ENCODE measurements at places on chromosomes 11 and 22.

GRCh38 chr22:38083931-38084631 is at the start of gene SLC16A8:
Gene SLC16A8, minus strand, starts transcription at chr22:38084184. Its CDS starts 1,311 bp downstream, at chr22:38082873.
- no peak for DNase-seq

DNA sequence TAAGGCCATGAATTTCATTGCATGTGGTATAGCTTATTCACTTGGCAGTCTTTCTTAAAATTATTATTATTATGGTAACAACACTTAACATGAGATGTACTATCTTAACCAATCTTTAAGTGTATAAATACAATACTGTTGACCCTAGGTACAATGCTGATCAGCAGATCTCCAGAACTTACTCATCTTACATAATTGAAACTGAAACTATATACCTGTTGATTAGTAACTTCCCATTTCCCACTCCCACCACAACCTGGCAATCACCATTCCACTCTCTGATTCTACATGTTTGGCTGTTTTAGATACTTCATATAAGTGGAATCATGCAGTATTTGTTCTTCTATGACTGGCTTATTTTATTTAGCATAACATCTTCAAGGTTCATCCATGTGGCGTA is 150.2 kb upstream of the POU2AF2 start:
- no peak for DNase-seq

DNA sequence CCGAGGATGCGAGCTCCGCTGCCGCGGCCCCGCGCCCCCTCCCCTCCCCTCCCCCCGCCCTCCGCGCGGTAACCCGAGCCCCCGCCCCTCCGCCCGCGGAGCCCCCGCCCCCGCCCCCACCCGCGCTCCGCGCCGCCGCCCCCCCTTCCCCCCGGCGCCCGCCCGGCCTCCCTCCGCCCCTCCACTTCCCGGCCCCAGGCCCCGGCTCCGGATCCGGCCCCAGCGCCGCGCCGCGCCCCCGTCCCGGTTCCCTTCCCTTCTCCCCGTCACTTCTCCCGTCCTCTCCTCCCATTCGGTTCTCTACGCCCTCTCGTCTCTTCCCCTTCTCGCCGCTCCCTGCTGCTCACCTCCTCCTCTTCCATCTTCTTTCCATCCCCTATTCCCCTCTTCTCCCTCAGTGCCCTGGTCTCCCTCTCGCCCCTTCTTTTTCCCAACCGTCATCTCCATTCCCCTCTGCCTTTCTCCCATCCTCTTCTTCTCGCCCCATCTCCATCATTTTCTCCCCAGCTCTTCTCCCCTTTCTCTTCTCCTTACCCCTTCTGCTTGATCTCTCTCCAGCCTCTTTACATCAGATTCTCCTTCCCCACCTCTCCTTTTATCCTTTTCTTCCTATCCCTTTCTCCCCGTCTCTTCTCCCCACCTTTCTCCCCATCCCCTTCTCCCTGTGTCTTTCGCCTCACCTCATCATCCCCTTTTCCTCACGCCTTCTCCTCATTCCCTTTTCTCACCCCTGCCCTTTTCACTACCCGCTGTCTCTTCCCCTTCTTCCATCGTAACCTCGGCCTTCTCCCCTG is at the start of gene DCHS1:
TSS of gene DCHS1 (minus strand) at position 20 of the 794 bp plus-strand sequence. CDS start 14,196 bp downstream, outside the sequence.
- no peak for DNase-seq

- peak; percentile 31 for DNase-seq
Observed at GRCh38 chr11:70544774-70545609, 146.7 kb downstream of the CTTN start.

GRCh38 chr11:3198815-3199214 is 19.8 kb downstream of the MRGPRG start:
- DNase-seq, result no peak

GRCh38 chr11:78605296-78605695 is 30.6 kb upstream of the NARS2 start:
- DNase-seq, result no peak

- no peak for DNase-seq
Observed at GRCh38 chr22:48208894-48209293, 1446.4 kb downstream of the TBC1D22A start.

DNA sequence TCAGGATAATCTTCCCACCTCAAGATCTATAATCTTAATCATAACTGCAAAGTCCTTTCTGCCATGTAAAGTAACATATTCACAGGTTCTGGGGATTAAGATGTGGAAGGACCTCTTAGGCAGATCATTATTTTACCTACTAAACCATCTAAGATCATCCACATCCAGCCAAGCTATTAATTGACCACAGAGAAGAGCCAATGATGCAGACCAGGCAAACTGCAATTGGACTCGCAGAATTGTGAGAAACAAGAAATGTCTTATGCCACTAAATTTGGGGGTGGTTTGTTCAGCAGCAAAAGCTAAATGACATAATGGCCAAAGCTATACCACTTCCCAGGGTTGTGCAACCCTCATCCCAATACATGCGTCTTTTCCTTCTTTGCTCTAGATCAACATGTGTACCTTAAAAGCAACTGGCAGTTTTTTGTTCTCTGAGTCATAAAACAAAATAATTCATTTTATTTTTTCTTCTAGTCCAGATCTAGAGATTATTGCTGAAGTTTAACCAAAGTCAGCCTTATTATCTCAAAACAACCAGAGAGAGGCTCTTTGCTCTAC is 88.7 kb upstream of the CHRM4 start:
- DNase-seq, result no peak

DNA sequence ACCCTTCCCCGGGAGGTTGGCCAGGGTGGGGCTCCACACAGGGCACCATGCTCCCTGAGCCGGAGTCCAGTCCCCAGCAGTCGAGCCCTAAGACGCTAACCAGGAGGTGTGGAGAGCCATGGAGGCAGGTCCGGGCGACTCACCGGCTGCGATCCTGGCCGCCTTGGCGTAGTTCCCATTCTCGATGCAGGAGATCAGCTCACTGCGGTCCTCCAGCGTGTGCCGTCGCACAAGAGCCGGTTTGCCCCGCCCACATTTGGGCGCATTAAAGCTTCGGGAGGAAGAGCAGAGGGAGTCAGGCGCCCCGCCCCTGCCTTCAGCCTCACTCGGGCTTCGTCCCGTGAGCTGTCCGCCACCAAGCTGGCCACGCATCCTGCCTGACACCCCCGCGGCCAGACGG is 50.8 kb downstream of the BRD1 start:
- no peak for DNase-seq

DNA sequence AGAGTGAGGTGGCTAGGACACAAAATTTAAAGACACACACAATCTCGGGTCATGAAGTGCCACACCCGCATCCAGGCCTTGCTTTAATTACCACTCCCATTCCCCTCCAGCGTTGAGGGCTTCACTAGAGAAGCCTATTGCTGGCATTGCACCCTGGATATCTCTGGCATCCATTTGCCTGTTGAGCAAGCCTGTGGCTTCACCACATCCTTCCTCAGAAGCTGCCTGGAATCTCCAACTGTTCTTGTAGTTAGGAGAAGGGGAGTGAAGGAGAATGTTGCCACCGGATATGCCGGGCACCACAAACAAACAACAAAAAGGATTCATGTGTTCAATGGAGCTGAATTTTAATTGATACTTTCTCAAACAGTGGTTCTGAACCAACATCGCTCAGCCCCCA is 34.4 kb upstream of the RCN1 start:
- DNase-seq, result peak; percentile 50

GRCh38 chr11:78645226-78646202 is 70.8 kb upstream of the NARS2 start:
- peak; percentile 70 for DNase-seq

GRCh38 chr11:113184498-113184897 is 129.9 kb upstream of the TTC12 start:
- DNase-seq, result peak; percentile 86

DNA sequence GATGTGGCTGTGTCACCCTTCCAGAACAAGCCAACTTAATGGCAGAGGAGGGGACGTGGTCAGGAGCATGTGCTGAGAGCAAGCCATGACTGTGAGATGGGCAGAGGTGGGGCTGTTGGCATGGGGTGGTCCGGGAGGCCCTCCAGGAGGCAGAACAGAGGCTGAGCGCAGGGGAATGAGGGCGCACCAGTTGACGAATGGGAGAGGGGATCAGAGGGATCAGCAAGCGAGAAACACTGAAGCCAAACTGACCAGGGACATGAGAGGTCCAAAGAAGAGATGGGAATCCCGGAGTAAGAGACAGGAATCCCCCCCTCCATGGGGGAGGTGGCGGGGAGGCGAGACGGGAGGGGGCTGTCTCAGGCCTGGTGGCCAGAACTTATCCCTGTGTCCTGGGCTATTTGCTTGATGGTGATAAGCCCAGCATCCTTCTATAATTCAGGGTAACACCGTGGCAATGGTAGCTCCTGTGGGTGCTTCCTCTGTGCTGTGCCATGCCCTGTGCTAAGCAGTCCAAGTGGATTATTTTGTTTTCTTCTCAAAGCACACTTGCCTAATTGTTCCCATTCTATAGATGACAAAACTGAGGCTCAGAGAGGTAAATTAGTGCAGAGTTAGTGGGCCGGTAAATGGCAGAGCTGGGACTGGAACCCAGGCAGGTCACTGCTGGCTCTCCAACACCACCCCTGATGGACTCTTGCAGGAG is 83.4 kb upstream of the SHISAL1 start:
- DNase-seq, result no peak

GRCh38 chr11:112175599-112175952 is 264 bp downstream of the BCO2 start:
- DNase-seq, result no peak

DNA sequence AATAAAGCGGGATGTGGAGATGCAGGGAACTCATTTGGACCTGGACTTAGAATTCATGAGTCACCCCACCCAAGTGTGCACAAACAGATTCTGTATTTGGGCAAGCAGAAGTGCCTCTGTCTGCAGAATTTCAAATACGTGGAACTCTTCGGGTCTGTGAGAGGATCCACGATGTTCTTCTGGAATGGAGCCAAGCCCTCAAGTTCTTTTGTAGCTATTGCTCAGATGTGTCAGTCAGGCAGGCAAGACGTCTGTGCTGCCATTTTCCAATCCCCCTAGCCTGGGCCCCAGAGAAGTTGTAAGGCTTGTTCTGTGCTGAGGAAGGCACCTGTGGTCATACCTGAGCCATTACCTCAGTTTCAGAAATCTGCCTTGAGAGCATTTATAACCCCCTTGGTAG is 132.8 kb upstream of the RASSF10 start:
- no peak for DNase-seq

DNA sequence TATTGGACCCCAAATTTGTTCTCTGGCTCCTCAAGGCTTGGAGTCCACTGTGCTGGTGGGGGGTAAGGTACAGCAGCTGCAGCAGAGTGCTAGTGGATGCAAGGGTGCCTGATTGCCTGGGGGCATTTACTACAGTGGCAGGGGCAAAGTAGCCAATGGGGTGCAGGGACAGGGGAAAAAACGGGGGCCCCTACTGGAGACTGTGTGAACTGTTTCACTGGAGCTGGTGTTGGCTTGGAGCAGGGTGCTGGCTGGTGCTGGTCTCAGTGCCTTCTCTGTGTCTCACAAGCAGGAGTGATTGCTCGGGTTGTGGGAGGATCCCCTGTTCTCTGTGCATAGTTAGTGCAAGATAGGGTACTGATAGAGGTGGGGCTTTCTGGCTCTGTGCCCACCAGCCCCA is 935.9 kb downstream of the JRKL start:
- DNase-seq, result no peak

GRCh38 chr11:24747275-24748251 is 250.7 kb downstream of the LUZP2 start:
- no peak for DNase-seq

- DNase-seq, result no peak
Observed at GRCh38 chr11:69215216-69215615, 59.5 kb downstream of the SMIM38 start.

DNA sequence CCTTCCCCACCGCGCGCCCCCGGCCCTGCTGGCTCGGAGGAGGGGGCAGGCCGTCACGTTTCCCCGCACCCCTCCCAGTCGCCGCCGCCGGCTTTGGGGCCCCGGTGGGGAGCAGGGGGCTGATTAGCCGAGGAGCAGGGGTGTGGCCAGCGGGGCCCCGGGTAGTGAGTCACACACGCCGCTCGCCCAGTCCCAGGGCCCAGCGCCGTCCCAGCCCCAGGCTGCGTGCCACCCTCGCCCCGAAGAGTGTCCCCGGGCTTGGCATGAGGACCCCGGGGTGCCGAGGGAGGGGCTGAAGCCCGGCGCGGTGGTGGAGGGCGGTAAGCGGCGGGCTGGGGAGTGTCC is 34.4 kb downstream of the PRDM11 start:
- DNase-seq, result peak; percentile 35

GRCh38 chr11:119175493-119176077 is 7.1 kb downstream of the NLRX1 start:
- DNase-seq, result peak; percentile 33

DNA sequence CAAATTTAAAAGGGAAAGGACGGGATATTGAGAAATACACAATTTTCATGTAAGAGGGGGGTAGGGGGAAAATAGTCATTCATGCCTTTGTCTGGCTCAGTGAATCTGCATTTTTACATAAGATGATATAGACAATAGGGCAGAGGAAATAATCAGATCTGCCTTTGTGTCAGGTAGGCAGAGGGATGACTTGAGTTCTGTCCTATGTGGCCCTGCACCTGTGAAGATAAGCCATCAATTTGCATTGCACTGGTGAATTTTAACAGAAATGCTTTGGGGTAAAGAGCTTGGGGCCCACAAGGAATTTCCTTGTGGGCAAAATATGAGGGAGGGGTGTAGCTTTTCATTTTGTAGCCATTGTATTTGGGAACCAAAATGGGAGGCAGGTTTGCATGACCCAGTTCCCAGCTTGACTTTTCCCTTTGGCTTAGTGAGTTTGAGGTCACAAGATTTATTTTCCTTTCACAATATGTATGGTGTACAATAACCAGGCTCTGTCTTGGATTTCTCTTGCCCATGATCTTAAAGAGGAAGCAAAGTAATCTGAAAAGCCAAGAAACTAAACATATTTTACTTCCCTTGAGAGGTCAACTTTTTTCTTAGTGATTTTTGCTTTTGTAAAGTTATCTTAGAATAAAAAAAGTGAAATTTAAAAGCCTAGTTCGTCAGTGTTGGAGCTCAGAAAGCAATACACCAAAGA is 77.7 kb upstream of the SORL1 start:
- no peak for DNase-seq

GRCh38 chr11:41534391-41534790 is 74.9 kb upstream of the LRRC4C start:
- DNase-seq, result no peak

GRCh38 chr22:27399161-27399560 is 402.4 kb downstream of the MN1 start:
- DNase-seq, result no peak

GRCh38 chr11:31968461-31969358 is 122.2 kb upstream of the RCN1 start:
- DNase-seq, result peak; percentile 72

GRCh38 chr11:122741613-122742300 is 86.2 kb downstream of the UBASH3B start:
- DNase-seq, result peak; percentile 69

DNA sequence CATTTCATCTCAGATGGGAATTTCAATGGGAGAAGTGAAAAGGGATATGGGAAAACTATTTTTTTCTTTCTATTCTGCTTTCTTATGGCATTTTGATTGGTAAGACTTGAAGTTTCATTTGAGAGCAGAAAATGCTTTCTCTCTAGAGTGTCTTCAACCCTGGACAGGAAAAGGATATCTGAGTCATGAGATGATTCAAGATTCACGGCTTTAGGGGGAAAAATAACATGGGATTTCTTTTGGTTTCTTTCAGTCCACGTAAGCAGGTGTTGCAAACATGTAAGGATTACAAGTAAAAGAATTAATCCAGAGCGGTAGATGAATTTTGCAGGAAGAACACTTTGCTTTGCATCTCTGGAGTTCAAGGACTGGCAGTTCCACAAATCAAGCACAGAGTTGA is 1001.0 kb upstream of the TENM4 start:
- peak; percentile 45 for DNase-seq

GRCh38 chr11:117832511-117832910 is 8.0 kb upstream of the FXYD2 start:
- DNase-seq, result no peak

- DNase-seq, result no peak
Observed at GRCh38 chr22:44355716-44356070, 42.9 kb upstream of the SHISAL1 start.

Measured in astrocyte of the spinal cord (primary cell).